ENCODE measurements at places on chromosomes 5 and 9.
A peak's percentile ranks its signal among the peaks of the same experiment; 100 is the strongest.

DNA sequence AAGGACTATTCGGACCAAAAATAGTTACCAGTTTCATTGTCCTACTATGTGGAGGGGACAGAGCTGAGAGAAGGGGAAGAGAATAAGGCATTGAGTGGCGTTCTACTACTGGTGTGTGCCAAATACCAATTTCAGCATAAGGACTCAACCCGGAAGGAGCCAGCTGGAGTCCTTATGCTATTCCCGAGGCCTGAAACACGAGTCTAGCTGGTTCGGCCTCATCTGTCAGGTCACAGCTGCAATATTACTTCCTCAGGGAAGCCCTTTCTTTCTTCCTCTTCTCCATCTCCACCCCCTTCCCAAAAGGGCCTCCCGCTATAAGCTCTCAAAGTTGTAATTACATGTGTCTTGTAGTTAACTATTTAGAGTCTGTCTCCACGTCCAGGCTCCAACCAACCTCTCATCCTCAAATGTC lies 20.5 kb upstream of the FER start:
- DNase-seq: no peak

DNA sequence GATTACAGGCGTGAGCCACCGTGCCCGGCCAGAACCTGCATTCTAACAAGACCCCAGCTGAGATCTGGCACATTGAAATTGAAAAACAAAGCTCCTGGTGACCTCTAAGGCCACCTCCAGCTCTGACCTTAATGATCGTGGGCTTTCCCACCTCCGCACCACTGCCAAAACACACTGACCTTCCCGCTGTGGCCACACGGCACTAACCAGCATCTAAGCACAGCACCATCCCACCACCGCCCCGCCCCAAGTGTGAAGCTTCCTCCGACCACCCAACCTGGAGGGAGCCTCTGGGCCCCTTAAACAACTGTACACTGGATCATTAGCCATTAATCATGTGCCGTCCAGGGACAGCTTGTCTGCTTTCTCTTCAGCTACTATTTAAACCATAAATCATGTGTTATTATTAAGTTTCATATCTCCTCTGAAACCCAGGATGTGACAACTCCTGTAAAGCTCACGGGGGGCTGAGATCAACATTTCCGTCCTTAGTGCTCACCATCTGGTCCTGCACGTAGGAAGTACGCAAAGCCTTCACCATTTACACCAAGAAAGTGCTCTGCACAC lies 80.6 kb downstream of the COL23A1 start:
- no peak for DNase-seq

DNA sequence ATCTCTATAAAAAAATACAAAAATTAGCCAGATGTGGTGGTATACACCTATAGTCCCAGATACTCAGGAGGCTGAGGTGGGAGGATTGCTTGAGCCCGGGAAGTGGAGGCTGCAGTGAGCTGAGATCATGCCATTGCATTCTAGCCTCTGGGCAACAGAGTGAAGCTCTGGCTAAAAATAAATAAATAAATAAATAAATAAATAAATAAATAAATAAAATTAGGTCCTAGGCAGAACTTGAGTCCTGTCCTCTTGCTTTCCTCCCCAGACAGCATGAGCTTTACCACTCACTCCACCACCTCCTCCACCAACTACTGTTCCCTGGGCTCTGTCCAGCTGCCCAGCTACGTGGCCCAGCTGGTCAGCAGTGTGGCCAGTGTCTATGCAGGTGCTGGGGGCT lies 31.6 kb upstream of the SPZ1 start:
- no peak for DNase-seq

- no peak for DNase-seq
These were observed 587.6 kb upstream of the CDH18 start for GRCh38 chr5:20575571-20575970.

DNA sequence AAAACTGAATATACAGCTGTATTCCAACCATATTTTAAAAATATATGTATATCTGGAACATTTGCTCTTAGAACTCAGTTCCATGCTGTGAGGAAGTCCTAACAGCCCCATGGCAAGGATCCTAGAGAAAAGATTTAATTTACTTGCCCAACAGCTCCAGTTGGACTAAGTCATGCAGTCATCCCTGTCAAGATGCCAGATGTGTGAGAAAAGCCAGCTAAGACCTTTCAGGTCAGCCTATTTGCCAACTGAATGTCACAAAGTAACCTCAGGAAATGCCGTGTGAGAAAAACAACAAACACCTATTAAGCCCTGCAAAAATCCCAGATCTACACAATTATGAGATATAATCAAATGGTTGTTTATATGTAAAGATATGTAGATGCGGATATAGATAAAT lies 416.3 kb downstream of the NR2F1-AS1 start:
- DNase-seq: peak; percentile 30

- no peak for DNase-seq
These were observed 122.9 kb downstream of the CFAP90 start for GRCh38 chr5:7728076-7728475.

- DNase-seq: no peak
These were observed 186.0 kb downstream of the CEMIP2 start for GRCh38 chr9:71582347-71582746.

DNA sequence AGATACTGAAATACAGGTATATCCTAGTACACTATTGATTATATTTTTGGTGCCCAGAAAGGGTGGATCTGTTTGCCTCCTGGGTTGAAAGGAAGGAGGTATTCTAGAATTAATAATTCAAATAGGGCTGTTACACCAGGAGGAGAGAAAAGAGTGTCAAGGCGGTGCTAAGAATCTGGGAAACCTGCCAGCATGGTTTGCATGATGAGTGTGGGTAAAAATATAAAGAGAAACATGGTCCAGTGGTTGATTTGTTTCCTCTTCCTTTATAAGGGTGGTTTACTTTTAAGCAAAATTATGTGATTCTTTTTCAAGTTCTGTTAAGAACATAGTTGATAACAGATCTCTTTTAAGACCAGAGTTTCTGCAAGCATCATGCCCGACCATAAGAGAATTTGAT lies 69.4 kb upstream of the NFIB start:
- no peak for DNase-seq

DNA sequence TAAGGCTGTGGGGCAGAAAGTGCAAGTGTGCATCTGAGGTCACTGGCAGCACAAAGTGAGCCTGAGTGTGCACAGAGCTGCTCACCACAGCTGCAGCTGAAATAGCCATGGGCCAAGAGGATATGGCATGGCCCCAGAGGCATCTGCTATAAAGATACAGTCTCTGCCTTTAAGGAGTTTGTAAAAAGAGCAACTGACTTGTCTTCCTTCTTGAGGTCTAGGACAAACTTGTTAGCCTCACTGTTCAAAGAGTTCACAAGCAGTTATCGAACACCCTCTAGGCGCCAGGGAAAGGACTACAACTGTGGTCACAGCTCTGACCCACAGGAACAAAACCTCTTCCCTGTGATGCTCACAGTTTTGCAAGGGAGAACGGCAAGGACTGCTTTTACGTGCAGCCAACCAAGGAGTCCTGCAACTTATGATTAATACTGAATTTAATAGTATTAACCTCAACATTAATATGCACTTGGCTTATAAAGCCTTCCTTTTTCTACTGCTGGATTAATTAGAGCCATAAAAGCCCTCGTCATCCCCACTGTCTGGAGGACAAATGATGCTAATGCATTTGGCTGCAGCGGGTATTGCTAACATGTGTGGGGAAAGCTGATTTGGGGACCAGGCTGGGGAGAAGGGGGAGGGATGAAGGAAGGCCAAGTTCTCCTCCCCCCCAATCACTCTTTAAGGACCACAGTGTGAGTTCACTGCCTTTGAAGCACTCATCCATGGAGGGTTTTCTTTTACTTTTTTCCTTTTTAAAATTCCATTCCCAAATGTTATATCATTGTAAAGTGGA lies 189.8 kb upstream of the TRIM32 start:
- no peak for DNase-seq

GRCh38 chr9:134316449-134317160 lies 9.7 kb upstream of the RXRA start:
- no peak for DNase-seq

DNA sequence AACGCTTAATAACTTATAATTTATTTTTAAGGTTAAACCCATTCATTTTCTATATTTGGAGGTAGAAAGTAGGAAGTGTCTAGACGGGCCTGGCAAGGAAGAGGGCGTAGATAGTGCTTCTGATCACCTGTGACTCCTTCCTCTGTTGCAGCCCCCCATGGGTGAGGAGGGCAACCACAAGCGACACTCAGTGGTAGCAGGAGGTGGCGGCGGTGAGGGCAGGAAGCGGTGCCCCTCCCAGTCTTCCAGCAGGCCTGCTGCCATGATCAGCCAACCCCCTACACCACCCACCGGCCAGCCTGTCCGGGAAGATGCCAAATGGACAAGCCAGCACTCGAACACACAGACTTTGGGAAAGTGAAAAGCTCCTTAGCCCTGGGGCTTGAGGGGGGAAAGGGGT lies 36.7 kb downstream of the FAXDC2 start:
- DNase-seq: no peak

DNA sequence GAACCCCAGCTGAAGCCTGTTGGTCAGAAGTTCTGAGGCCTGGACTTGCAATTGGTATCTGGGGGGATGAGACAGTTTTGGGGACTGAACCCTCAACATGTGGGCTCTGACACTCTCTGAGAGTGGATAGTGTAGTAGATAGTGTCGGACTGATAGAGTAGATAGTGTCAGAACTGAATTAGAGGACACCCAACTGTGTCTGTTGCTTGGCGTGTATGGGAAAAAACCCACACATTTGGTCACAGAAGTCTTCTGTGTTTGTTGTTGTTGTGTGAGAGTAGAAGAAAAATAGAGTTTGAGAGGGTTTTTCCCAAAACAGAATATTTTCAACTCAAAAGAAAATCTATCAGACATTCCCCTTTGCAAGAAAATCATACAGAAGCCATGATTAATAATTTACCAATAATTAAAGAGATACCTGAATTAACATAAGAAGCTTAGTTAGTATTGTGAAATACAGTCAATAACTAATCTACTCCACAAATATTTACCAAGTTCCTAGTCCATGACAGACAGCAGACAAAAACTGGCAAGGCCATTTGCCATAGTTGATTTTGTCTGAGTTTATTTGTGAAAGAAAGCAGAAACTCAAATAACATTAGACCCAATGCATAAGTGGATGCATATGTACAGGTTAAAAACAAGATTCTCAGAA lies 170.9 kb downstream of the CTNND2 start:
- no peak for DNase-seq

DNA sequence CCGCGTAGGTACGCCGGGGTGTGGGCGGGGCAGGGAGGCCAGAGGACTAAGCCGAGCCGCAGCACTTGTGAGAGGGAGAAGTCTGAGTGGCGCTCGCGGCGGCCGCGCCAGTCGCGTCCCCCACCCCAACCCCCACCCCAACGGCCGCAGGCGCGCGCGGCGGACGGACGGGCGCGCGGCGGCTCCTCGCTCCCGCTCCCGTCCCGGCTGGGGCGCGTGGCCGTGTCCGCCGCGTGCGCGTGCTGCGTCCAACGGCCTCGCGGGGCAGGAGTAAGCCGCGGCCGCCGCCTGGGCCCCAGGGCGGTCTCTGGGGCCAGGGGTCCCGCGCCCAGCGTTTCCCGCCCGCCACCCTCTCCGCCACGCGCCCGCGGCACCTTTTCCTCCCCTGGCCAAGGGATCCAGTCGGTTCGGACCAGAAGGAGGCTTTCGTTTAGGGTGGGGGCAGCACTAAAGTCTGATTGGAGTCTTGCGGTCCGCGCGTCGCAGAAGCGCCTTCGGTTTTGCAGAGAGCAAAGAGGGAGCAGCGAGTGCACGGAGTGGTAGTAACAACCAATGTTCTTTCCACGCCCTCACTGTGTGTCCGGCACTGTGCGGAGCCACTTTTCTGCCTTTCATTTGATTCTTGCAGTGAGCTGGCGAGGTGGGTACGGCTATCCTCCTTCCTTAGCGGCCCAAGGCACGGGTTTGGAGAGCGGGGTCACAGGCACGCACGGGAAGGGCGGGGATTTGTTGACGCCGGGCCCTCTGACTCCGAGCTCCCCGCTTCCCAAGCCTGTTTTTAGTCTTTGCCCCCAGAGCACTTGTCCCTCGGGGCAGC lies 483 bp downstream of the G3BP1 start:
- no peak for DNase-seq

- no peak for DNase-seq
These were observed 77.4 kb upstream of the FCN1 start for GRCh38 chr9:134994926-134995791.

DNA sequence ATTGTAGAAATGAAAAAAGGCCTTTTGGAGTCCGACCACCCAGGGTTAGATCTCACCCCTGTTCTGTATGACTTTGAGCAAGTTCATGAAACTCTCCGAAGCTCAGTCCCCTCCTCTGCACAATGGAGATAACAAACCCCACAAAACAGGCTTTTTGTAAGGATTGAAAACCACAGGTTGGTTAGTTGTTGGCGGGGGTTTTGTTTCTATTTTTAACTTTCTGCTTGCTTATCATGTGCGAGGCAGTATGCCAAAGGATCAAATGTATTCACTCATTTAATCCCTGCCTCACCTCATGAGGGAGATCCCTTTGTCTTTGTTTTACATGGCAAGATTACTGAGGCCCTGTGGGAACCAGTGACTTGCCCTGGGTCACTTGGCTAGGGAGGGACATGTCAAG lies 539.1 kb downstream of the CDK5RAP2 start:
- DNase-seq: no peak

DNA sequence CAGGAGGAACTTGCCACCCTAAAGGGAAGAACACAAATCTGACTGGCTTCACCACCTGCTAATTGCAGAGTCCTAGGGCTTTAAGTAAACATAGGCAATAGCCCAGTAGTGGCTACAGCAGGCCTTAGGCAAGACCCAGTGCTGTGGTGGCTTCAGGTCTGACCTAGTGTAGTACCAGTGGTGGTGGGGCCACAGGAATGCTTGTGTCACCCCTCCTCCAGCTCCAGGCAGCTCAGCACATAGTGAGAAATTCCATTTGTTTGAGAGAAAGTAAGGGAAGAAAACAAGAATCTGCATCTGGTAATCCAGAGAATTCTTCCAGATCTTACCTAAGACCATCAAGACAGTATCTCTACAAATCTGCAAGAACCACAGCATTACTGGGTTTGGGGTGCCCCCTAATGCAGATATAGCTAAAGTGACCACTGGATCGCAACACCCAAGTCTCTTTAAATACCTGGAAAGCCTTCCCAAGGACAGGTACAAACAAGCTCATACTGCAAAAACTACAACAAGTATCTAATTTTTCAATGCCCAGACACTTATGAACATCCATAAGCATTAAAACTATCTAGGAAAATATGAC lies 102.6 kb upstream of the TRPM3 start:
- DNase-seq: no peak

DNA sequence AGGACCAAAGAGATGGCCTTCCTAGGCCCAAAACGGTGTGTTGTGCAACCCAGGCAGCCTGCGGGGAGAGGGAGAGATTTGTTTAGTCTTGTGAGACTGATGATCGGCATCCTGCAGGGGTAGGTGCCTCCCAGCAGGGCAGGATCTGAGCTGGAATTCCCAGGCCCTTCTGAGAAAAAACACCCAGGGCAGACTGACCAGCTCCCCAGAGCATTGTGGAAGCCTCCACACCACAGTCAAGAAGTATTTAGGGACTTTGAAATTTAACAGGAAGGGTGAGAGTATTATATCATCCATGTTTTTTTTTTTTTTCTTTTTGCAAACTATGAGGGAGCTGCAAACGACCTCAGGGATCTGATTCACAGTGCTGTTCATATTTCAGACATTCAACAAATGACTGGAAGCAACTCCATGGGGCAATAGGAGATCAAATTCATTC lies 104.5 kb upstream of the LHFPL2 start:
- DNase-seq: no peak

Measured in RCC 7860 (cell line).